ENCODE measurements at places on chromosomes 16 and 17.

GRCh38 chr17:72948115-72948514, 144.4 kb downstream of the SLC39A11 start:
- DNase-seq = no peak

GRCh38 chr16:28858421-28858820, 5.2 kb upstream of the SH2B1 start:
- peak; percentile 21 for DNase-seq

GRCh38 chr16:72044296-72044695, 10.0 kb upstream of the HP start:
- no peak for DNase-seq

DNA sequence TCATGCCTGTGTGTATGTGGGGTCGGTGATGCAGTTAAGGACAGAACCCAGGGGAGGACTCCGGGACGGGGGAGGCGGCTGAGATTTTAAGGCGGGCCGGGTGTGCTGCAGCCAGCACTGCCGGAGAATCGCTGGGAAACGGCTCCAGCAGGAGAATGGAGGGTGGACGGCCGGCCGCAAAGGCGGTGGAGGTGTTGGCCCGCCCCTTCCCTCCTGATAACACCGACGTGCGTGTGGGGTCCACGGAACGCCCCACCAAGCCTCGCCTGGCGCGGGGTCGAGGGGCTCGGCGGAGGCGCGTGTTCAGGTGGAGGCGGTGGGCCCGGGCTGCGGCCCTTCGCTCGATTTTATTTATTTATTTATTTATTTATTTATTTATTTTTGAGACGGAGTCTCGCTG, 633 bp downstream of the ZNF843 start:
- DNase-seq = no peak

DNA sequence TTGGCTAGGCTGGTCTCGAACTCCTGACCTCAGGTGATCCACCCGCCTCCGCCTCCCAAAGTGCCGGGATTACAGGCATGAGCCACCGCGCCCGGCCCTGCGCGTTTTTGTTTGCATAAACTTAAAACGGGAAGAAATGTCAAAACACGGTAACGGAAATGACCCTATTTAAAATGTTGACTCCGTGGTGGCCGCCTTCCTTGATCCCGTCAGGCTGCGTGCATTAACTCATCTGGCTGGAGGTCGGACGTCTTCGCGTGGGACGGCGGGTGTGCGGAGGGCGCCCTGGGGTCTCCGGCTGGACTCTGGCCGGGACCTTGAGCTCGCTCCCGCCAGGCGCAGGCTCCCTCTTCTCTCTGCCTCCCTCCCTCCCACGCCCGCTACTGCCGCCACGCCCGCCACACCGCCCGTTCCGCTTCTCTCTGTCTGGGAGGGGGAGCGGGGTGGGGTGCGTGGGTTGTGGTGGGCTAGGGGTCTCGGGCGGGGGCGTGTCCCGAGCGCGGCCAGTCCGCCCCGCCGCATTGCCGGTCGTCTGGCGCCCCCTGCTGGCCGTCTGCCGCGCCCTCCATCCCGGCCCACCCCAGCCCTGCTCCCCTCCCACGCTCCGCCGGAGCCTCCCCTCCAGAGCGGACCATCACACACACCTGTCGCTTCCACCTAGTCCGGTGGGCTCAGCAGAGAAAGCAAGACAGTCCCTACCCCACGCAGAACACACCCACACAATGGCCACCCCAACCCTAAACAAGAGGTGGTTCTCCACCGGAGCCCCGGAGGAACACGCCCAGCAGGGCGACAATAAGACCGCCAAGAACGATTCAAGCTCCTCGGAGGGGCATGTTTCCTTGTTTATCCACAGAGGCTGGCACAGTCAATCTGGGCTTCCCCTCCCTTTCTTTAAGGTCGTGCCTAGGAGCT, 1.2 kb upstream of the CCDC42 start:
- peak; percentile 48 for DNase-seq

DNA sequence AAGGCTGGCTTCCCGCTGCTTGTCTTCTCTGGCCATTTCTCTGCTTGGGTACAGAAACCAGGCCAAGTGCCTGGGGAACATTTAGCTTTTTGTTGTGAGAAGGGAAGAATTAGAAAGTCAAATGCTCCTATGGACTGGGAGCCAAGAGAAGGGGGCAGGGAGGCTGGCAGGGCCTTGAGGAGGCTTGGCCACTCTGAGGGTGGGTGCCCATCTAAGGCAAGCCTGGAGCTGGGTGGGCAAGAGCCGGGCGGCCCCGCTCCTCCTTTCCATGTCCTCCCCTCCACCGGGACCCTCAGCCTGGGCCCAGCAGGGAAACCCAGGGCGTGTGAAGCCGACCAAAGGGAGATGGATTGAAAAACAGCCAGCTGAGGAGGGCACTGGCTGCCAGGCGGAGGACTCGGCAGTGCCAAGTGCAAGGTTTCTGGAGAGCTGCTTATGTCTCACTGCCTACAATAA, 69.4 kb downstream of the NTN1 start:
- DNase-seq = no peak

All from fibroblast of pulmonary artery (primary cell).